ENCODE measurements at places on chromosomes 7 and 10.

DNA sequence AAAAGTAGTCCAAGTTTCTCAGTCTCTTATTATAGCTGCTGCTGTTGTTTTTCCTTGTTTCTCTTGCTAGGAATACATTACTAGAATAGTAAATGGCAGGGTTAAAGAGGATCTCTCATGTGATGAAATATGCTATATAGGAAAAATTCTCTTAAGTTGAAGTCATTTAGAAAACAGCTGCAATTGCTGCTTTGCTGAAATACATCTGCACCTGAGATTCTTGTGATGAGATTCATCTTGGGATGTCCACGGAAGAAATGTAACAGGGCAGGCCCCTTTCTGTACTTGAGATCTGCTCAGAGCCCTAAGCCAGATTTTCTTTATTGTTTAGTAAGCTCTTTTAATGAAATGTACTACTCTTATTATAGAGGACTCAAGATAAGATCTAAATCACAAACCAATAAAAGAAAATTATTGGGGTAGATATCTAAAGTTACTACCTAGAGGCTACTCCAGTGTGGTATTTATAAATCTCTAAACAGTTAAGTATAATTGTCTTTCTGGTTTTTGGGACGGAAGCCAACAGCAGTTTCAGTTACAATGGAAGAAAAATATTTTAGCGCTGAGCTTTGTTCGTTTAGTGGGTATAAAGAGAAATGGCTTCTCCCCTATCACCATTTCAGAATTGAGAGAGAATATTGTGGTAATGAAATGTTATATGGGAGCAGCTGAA lies 701.5 kb downstream of the KCNMA1 start:
- peak; percentile 28 for DNase-seq

DNA sequence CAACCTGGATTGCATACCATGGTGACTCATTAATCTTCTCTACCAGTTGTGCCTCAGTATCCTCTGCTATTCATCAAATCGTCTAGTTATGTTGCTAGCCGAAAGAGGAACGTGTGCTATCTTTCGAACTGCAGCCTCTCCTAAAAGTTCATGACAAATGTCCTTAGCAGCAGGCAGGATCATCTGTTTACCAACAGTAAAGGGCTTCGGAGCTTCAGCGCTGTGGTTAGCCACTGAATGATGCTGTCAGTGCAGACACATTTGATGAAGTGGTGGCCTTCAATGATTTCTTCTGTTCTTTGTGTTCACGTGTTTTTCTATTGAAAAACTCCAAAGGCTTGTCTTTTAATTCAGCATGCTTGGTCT lies 68.8 kb downstream of the CSTF2T start:
- no peak for DNase-seq

GRCh38 chr7:65832281-65832680 lies 40.6 kb upstream of the VKORC1L1 start:
- peak; percentile 6 for DNase-seq

DNA sequence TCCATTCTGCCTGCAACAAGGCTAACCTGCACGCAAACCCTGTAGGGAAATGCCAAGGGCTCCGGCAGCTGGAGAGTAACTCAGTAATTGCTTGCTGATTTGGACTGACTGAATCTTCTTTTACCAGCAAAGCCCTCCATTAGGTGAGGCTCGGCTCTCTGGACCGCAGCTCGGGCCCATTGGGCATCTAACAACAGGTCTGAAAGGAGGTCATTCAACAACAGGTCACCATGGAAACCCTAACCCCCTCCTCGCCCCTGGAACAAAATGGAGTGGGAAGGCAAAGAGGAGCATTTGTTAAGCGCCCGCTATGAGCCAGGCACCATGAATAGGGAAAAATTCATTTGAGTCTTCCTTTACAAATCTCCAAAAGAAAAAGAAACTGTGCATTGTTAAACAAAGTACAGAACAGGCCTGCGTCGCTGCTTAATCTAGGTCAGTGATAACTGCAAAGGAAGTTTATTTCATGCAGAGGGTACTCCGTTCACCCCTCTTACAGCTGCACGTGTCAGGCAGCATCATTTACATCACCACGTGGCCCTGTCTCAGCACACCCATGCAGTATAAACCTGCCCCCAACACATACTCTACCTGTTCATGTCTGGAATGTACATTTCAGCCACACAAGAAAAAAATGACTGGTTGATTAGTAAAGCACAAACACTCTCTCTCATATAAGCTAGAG lies 248.8 kb upstream of the NEBL start:
- no peak for DNase-seq

- DNase-seq: no peak
Measured at GRCh38 chr10:35005868-35006267, 84.3 kb downstream of the CUL2 start.

DNA sequence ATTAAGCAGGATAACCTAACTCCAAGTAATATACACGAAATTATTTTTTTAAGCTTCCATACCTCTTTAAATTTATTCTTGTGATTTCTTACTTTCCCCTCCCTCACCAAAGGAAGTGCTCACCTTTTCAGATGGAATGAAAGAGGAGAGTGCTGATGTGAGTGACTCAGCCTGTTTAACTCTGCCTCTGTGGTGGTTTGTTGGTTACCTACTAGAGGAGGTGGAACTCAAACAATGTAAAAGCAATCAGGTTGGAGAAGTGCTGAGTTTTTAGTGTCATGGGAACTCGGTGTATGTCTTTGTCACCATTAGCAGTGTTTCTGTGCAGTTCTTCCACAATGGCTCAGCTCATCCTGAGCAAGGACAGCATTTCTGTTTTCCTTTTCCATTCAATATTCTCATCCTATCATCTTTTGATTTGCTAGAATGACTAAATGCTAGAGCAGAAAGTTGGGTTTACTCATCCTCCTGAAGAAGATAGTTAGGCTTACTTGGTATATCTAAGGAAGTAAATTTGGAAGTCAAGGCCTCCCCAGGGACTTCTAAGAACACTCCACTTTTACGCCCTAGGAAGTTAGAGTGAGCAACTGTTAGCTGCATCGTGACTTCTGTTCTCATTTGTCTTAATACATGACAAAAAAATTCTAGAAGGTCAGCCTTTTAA lies 6.0 kb downstream of the ADD3 start:
- no peak for DNase-seq

- no peak for DNase-seq
Measured at GRCh38 chr7:1505731-1506550, 1.8 kb upstream of the INTS1 start.

Measured in muscle of arm (tissue), 14 donors.